ENCODE measurements at places on chromosomes 11 and 22.
A peak's percentile ranks its signal among the peaks of the same experiment; 100 is the strongest.

DNA sequence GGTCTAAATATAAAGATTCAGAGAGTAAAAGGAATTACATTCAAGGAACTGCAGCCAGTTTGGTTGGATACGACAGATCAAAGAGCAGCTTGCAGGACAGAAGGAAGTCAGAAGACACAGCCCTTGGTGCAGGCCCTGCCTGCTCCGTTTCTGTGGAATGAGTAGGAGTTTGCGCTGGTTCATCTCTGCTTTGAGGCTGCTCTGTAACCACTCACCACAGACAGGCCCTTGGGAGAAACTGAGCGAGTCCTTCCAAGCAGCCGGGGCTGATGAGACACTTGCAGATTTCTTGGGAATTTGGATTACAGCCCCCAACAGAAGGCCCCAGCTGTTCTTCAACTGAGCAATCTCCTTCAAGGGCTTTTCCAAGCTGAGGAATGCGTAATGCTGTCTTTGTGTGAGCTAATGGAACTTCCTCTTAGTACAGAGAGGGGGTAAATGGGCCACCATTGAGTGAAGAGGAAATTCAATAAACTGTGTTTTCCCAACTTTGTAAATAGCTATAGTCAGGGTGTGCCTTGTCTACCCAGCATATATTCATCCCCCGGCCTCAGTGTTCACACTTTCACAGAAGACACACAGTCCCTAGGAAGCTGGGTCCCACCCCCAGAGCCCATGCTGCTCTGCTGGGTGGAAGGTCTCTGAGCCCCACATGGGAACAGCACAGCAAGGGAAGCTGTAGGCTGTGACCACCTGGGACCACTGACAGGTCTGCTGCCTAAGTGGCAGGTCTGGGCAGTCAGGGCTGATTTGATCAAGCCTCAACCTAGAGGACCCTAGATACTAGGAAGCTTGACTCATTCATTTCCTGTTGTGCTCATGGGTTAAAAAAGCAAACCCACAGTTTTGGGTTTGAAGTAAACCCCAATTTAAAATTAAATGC lies 16.6 kb downstream of the IL10RA start:
- DNase-seq, result peak; percentile 33

DNA sequence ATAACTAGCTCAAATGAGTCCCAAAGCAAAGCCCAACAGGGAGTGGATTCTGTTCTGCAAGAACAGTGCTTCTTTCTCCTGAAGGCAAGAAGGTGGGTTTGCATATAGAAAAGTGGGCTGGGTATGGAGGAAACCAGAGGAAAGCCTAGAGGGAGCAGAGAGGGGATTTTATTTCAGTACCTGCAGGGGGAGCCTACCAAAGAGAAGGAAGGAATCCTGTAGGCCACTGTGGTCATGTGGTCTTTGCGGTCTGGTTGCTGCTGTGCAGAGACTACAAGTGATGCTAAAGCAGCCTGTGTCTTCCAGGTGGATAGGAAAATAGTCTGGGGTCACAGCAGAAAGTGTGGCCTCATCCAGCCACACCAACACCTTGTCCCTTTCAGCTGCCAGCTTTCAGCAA lies 33.2 kb upstream of the ZBTB16 start:
- no peak for DNase-seq

- DNase-seq, result no peak
These were observed 11.0 kb downstream of the DDB2 start for GRCh38 chr11:47225552-47226400.

GRCh38 chr11:114011443-114011842 lies 36.5 kb downstream of the HTR3A start:
- no peak for DNase-seq

- no peak for DNase-seq
These were observed 33.6 kb upstream of the MMP7 start for GRCh38 chr11:102564110-102564509.

DNA sequence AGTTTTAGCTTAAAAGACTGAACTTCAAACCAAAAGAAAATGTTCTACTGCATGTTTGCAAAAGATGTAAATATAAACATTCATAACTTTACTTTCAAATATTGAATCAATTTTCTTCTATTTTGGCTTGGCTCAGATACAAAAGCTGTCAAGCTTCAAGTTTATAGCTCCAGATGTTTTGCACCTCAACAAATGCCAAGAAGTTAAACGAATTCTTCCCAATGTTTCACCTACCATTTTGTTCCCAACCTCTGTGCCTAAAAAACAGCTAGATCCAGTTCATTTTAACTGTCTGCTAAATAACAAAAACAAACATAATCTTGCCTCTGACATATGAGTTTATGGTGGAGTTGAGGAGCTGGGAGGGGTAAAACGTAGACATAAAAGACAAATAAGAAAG lies 76.5 kb downstream of the RAB30 start:
- DNase-seq, result no peak

DNA sequence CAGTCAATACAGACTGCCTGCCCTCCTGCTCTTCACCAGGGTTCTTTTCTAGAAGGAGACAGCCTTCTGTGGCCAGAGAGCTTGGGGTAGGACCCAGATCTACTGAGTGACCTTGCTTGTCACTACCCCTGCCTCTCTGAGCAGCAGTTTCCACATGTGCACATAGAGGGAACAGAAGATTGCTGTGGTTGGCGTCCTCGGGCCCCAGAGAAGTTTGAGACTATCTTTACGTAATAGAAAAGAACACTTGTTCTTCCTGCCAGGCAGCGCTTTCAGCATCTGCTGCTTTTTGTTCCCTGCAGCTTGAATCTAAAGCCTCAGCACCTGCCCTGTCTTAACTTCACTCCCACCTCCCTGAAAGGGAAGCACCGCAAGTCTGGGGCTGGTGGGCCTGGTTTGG lies 1.9 kb upstream of the FKBP2 start:
- no peak for DNase-seq

GRCh38 chr11:96388891-96389719 lies 607 bp downstream of the CCDC82 start:
- no peak for DNase-seq

GRCh38 chr22:45124176-45124847 lies 39.4 kb upstream of the NUP50 start:
- DNase-seq, result no peak

GRCh38 chr11:65571940-65572339 lies 398 bp upstream of the FAM89B start:
- DNase-seq, result no peak

- DNase-seq, result no peak
These were observed 41.7 kb downstream of the MICAL3 start for GRCh38 chr22:17982572-17983141.

DNA sequence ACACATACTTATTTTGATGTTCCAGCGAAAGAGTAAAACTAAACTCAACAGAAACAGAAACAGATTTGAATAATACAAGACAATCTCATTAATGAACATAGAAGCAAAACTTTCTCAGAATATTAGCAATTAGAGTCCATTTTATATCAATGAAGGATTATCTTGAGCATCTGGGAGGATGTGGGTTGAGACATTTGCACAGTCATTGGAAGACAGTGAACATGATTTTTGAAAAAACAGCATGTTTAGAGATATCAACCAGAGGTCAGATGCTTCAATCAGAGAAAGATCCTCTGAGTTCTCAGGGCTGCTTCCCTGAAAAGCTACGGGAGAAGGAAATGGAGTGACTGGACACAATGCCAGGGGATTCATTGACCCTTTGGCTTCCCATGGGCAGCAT lies 35.9 kb upstream of the VPREB1 start:
- no peak for DNase-seq

DNA sequence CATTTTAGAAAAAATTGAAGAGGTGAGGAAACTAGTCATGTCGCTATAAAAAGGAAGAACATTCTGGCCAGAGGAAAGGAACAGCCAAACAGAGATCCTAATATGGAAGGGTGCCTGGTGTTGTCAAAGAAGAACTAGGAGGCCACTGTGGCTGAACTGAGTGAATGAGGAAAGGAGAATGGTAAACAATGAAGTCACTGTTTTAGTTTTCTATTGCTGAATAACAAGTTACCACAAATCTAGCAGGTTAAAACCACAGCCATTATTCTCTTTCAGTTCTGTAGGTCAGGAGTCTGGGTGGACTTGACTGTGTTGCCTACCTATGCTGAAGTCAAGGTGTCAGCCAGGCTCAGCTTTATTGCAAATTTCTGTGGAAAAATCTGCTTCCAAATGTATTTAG lies 549.3 kb upstream of the CCDC90B start:
- DNase-seq, result no peak

- no peak for DNase-seq
These were observed 52.1 kb downstream of the NTM start for GRCh38 chr11:131422496-131422895.

DNA sequence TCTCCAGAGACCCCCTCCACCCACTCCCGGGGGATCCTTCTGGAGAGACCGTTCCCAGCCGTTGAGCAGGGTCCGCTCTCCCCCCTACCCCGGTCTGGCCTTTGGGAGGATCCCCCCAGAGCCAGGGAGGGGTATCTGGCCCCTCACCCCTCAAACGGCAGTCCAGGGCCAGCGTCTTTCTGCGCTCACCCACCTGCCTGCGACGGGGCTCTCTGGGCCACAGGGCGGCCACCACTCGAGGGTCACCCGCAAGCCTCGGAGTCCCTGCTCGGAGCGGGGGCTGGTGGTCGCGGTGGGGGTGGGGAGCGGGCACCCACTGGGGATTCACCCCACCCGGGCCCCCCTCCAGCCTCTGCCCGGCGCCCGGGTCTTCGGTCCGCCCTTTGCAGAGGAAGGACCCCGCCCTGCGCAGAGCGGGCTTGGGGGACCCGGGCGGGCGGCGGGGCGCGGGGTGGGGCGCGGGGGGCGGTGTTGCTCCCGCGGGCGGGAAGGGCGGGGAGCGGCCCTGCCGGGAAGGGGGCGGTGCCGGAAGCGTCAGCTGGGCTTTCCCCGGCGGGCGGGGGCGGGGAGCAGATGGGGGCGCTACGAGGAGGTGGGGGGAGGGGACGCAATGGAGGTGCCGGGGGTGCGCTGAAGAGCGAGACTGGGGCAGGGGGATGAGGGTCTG lies 16.6 kb downstream of the CRELD2 start:
- DNase-seq, result peak; percentile 86

DNA sequence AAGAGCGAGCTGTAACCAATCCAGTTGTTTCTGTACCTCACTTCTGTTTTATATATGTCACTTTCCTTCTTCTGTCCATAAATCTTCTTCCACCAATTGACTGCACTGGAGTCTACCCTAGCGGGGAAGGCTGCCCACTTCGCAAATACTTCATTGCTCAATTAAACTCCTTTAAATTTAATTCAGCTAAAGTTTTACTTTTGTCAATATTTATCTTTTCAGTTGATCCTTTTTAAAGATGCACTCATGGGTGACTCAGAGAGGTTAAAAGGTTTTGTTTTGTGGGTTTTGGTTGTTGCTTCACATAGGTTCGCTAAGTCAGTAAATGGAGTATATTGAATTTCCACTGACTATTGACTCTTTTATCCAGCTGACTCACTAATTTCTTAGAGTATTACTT lies 597.2 kb downstream of the DLG2 start:
- no peak for DNase-seq

DNA sequence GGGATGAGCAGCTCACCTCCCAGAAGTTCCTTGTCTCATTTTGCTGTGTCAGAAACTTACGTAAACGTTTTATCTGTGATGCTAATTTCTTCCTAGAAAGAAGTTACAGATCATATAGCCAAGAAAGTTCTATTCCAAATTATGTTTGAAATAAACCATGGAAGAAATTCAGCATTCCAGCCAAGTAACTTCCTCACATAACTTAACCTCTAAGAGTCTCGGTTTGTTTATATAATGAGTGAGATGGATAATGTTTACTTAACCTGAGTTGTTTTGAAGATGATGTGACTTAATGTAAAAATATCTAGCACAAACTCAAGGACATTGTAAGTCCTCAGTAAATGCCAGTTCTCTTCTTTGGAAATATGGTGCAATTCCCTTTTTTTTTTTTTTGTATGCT lies 8.9 kb upstream of the MUC15 start:
- DNase-seq, result no peak

GRCh38 chr11:111939836-111940604 lies 2.9 kb downstream of the DIXDC1 start:
- no peak for DNase-seq

- DNase-seq, result no peak
These were observed 182.5 kb downstream of the TTC28 start for GRCh38 chr22:28497188-28497587.

- no peak for DNase-seq
These were observed 49.5 kb downstream of the ABTB2 start for GRCh38 chr11:34308049-34308912.

DNA sequence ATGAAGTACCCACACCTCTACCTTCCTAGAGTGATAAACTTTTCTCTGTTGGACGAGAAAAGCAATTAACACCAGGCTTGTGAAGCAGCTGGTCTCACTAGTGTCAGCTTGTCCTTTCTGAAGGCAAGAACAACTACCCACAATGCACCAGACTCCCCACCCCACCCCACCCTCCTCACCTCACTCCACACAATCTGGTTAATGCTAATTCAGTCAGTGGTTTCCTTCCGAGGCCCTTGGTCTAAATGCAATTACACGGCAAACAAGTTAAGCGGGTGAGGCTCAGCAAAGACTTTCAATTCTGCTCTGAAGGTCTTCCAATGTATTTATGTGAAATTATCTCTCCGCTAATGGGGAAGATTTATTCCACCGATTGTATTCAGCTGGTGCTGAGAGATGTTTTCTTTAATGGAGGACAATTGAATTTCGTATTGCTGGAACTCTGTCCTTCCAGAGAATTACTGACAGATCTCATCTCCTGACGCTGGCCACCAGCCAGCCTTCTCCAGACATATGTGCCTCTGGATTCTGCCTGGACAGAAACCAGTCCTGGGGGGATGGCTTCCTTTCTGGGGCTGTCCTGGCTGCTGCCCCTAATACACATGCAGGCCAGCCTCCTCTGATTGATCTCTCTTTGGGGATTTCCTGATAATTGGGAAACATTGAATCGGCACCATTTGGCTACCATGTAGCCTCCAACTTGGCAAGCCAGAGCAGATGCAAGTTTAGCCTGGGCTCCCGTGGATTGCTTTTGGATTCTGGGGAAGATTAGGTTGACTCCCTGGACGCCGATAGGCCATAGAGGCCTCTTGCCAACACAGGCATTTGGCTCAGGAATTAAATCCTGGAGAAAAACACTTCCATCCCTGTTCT lies 165.8 kb upstream of the NARS2 start:
- DNase-seq, result no peak

- DNase-seq, result no peak
These were observed 92.7 kb downstream of the FDX1 start for GRCh38 chr11:110522471-110522870.

DNA sequence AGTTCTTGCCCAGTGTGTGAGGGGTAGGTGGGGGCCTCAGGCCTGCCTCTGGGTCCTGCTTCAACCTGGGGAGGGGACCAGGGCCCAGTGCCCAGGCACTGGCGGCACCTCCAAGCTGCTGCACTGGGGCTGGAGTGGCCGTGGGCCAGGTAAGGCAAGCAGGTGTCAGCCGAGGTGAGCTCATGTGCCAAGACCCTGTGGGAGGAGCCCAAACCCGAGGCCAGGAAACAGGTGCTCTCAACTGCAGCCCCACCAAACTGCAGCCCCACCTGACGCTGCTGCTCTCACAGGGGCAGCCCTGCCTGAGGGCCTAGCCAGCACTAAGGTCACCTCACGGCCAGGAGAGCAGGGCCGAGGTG lies 18.1 kb upstream of the GNB1L start:
- DNase-seq, result no peak

- no peak for DNase-seq
These were observed 293.5 kb downstream of the TMEM135 start for GRCh38 chr11:87331273-87331672.

GRCh38 chr11:133506023-133506422 lies 26.3 kb downstream of the OPCML start:
- DNase-seq, result no peak

- DNase-seq, result no peak
These were observed 6.4 kb downstream of the MCAT start for GRCh38 chr22:43136801-43137200.

GRCh38 chr11:107770551-107770951 lies 58.7 kb upstream of the SLN start:
- no peak for DNase-seq

GRCh38 chr11:128784059-128784804 lies 82.9 kb downstream of the KCNJ1 start:
- no peak for DNase-seq

Measured in activated T-helper 9 cell treated with anti-CD3 and anti-CD28 coated beads, Interleukin-2, amount 50 U/mL, for 16 hours (primary cell).